ENCODE measurements at places on chromosomes 12 and 14.

GRCh38 chr14:60789656-60790055 lies 55.1 kb downstream of the MNAT1 start:
- DNase-seq: no peak

DNA sequence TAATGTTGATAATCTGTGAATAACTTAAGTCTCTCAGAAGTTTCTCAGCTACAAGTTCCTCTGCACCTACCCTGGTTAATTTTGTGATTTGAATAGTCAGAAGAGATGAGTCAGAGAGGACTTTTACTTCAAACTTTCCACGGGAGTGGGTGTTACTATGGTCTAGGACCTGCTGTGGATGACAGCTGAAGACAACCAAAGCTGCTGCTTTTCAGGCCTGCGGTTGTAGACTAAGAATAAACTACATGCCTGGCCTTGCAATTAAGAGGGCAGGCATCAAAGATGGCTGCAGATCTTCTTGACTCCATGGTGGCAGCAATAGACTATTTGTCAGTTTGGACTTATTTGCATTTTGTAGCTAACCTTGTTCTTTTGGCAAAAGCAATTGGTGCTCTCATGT lies 227.1 kb upstream of the KRR1 start:
- DNase-seq: peak; percentile 59

GRCh38 chr12:120599672-120600552 lies 18.7 kb upstream of the POP5 start:
- no peak for DNase-seq

GRCh38 chr12:117073611-117074010 lies 25.6 kb downstream of the TESC start:
- DNase-seq: no peak

GRCh38 chr12:60106214-60106613 lies 510.4 kb downstream of the SLC16A7 start:
- DNase-seq: no peak
